ENCODE measurements at places on chromosomes 4 and X. TPM values are rescaled to one million over a fixed set of nuclear protein-coding genes. Genes with fewer than 3 reads are reported as not detected.

- DNase-seq: no peak
Measured at GRCh38 chr4:152784490-152785350, 5.0 kb downstream of the ARFIP1 start.

DNA sequence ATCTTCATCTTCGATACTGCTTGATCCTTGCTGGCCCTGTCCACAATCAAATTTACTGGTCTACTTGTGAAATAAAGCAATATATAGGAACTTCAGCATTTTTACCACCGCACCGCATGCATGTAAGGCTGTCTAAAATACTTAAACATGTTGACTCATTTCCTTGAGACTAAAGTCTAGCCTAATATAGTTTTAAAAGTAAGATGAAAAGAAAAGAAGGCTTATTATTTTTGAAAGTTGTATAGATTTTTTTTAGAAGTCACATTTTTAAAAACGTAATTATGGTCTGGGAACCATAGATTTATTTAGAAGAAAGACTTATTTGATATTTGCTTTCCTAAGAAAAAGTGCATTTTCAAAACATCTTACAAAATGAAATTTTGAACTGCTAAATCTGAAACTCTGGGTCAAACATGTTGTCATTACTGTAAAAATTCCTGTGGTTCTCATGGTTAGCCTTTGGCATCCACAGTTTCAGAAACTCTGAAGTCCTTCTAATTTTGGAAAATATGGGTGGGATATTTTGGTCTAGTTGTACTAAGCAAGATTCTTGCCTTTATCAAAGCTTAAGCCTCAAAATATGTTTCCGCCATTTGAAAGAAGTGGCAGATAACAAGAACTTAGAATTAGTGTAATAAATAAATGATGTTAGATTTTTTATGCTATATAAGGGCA lies 423.5 kb upstream of the CTSO start:
- DNase-seq: no peak

- DNase-seq: no peak
Measured at GRCh38 chr4:142036795-142037583, 400.6 kb downstream of the IL15 start.

- no peak for DNase-seq
Measured at GRCh38 chr4:163598028-163598427, 103.5 kb downstream of the TMA16 start.

GRCh38 chrX:147850875-147851274 lies 60.8 kb upstream of the FMR1 start:
- no peak for DNase-seq

DNA sequence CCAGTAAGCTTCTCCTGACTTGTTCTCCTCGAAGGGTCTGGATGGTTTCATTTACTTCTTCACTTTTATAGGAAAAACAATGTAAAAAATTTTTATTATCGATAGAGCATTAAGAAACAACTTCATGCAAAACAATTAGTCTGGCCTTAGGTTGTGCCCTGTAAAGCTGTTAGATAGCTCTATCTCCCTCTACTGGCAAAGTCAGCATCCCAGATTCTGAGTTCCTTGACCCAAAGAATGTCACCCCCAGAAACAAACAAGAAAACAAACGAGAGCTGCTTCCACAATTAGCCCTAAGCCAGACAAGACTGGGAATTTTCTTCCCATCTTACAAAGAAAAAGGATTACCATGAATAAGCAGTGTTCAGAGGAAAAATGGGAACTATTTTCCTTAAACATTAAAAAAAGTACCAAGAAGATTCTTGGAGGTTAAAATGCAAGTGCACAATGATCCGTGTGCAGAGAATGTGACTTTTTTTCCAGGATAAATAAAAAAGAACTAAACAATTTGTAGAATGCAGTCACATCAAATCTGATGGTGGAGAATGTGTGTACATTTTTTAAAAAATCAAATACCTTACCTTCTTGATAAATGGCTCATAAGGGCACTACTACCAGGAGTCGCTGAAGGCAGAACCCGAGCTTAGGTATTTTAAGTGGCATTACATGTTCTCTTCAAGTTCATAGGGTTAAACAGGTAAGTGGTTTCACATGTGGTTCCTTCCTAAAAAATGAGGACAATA lies 293.2 kb downstream of the FBXO8 start:
- DNase-seq: no peak

DNA sequence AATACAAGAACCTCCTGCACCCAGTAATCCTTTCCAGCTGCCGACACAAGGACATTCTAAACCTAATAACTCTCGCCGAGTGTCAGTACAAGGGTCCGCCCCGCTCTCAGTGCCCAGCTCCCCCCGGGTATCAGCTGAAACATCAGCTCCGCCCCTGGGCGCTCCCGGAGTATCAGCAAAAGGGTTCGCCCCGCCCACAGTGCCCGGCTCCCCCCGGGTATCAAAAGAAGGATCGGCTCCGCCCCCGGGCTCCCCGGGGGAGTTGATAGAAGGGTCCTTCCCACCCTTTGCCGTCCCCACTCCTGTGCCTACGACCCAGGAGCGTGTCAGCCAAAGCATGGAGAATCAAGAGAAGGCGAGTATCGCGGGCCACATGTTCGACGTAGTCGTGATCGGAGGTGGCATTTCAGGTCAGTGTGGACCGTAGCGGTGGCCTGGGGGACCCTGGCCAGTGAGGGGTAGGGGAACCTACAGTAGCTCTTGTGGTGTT lies at the start of gene MAOA:
MAOA (plus strand) TSS at position 295 of the 490 bp plus-strand sequence; CDS start at position 338, 43 bp downstream.
- no peak for DNase-seq

- no peak for DNase-seq
Measured at GRCh38 chrX:25028726-25029125, 13.0 kb upstream of the ARX start.

GRCh38 chrX:155865193-155865592 lies 16.0 kb upstream of the VAMP7 start:
- no peak for DNase-seq

- no peak for DNase-seq
Measured at GRCh38 chr4:74536557-74536956, 91.6 kb downstream of the AREG start.

GRCh38 chr4:77194366-77194765 lies 37.4 kb downstream of the CCNG2 start:
- no peak for DNase-seq

GRCh38 chr4:2694691-2695090 lies 61.4 kb downstream of the TNIP2 start:
- no peak for DNase-seq

The GPR50 gene
- not detected for polyA plus RNA-seq

The TREX2 gene
- 0.19 TPM for polyA plus RNA-seq

The ATP5ME gene
- polyA plus RNA-seq: 459 TPM

The TECRL gene
- polyA plus RNA-seq: not detected

The FMR1NB gene
- polyA plus RNA-seq: not detected

The XAGE2 gene
- polyA plus RNA-seq: not detected

The UGT2B10 gene
- polyA plus RNA-seq: not detected
